NCI-H1694 (cell line): ENCODE measurements at places on chromosomes 1 and 21.

DNA sequence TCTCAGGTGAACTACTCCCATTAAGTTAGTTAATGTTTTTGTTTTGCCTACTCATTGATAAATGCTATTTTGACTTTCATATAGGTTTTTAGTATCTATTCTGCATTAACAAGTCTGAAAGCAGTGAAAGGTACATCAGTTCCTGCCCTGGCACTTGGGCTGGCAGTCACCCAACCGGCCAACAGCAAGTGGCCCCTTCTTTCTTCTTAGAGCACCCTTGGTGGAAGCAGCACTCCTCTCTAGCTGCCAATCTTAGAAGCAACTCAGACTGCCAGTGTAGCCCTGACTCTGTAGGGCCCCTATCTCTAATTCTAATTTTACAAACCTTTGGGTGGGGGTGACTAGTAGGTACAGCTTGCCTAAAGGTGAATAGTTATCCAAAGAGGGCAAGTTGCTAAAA, 155.7 kb downstream of the FGGY start:
- DNase-seq, result no peak

- DNase-seq, result no peak
These were observed 50.6 kb upstream of the SLC2A1 start for GRCh38 chr1:43009274-43009673.

DNA sequence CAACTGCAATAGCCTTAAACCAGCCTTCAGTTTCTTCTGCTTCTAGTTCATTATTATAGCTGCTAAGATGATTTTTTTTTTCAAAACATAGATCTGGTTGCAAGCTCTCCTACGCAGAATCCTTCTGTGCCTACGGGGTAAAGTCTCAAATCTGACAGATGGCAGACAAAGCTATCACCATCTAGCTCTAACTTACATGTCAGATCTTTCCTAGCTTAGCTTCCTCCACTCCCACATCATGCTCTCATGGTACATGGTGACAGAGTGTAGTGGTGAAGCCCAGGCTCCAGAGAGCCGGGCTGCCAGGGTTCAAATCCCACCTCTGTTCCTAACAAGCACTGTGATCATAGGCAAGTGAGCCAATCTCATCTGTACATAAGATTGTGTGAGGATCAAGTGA, 24.2 kb upstream of the GUCA2B start:
- no peak for DNase-seq

GRCh38 chr21:43210454-43211071, 41.8 kb downstream of the CRYAA start:
- no peak for DNase-seq

DNA sequence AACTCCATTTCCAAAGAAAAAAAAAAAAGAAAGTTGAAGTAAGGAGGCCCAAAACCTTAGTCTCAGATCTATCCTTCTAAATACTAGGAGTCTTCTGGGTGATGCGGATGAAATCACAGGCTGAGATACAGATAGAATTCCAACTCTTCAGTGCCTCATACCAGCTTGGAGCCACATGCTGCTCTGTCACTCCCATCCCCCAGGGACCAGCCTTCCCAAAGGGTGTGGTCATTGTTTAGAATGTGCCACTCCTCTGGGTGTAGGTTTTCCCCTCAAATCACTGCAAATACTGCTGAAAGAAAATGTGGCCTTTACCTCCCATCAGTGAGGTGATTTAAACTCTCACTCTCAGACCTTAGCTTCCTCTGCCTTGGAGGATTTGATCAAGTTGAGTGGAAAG, 112.9 kb downstream of the CDC7 start:
- DNase-seq, result no peak

GRCh38 chr1:162391790-162392563, 10.4 kb downstream of the C1orf226 start:
- no peak for DNase-seq

DNA sequence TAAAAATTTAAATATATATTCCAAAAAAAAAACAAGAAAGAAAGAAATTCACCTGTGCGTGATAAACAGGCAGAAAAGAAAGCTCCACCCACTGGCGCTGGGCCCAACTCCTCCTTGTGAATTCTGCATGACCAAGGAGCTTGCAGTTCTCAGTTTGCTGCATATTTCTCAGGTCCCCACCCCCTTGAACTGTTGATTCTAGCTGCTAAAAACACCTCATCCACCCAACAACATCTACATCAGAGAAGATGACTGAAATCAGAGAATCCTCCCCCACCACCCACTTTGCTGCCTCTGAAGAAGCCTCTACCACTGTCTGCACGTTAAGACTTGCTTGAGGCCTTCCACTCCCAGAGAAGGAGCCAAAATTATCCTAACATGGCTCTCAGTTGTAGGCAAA, 104.8 kb downstream of the RGS2 start:
- no peak for DNase-seq

DNA sequence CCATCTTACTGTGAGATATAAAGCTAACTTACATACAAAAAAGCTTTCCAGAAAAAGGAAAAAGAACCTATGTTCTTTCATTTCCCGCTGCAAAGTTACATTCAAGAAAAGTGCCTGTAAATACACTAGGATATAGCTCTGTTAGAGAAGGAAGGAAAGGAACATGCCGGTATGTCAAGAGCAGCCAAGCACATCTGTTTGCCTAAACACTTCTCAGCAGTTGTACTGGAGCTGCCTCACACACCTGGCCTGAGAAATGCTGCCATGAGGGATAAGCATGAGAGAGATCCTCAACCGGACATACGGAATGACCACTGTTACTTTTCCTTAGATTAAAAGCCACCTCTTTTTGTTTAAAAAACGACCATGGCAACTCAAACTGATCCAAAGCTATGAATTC, 189.7 kb downstream of the RERE start:
- DNase-seq, result no peak

GRCh38 chr1:15443281-15443680, 5.0 kb downstream of the CTRC start:
- no peak for DNase-seq

DNA sequence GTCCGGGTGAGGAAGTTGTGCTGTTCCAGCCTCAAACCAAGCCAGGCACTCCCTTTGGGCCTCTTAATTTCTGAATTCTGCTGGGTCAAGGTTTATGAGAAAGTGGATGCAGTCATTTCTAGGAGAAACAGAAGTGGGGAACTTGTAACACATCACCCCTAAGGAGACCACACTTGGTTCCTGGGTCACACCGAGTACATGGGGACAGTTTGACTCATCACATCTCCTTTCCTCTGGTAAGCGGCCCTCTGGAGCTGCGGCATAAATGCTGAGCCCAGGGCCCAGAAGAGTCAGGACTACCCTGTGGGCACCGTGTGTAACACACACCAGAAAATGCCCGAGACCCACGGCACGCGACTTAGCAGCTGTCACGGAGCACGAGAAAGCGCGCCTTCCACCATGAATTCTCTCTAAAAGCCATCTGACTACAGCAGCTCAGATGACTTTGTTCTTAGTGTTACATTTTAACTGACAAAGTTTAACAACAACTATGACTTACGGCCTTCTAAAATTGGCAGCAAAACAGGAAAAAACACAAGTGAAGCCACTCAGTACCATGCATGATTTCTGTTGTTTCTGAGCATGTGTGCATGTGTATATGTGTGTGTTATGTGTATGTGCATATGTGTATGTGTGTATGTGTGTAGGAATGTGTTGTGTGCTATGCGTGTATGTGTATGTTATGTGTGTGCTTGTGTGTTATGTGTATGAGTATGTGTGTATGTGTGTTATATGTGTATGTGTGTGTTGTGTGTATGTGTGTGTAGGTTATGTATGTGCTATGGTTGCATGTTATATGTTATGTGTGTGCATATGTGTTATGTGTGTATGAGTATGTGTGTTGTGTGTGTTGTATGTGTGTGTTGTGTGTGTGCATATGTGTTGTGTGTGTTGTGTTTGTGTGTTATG, 50.8 kb downstream of the TOMM20 start:
- no peak for DNase-seq

DNA sequence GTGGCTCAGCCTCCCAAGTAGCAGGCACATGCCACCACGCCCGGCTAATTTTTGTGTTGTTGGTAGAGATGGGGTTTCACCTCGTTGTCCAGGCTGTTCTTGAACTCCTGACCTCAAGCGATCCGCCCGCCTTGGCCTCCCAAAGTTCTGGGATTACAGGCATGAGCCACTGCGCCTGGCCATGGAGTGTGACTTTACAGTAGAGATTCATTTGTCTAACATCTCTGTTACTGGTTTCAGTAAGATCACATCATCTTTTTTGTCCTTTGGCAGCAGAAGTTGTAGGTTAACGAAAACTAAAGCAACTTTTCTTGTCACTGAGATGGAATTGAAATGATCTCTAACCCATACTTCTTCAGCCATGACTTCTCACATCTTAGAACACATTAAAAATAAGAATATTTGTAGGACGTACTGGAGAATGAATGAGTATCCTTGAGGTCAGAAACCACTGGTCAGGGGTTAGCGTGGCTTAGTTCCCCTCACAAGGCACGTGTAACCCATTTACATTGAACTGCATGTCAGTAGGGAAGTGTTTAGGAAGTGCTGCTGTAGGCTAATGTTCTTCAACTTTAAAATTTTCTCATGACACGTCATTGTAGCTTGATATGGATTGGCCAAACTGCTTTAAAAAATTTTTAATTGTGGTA, 75.9 kb downstream of the CAMTA1 start:
- no peak for DNase-seq
